Cardiac septum (tissue), 1 donor: ENCODE measurements at places on chromosomes 3 and 15.

DNA sequence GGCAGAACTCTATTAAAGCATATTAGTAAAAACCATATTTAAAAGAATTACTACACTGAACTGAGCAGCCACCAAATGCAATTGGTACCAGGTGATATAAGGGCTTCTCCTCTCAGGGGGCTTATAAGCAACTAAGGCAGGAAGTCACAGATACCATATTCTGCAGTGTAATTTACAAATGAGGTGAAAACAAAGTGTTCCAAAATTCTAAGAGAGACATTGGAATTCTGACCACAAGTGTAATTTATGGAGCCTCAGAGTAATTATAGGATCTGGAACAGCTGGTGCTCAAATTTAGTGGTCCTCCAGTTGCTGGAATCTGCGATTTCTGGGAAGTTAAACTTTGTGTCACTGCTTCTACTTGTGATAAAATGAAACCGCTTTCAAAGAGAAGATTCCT lies 3.1 kb upstream of the NR1I2 start:
- DNase-seq = no peak

- no peak for DNase-seq
These were observed 43.1 kb upstream of the TOPAZ1 start for GRCh38 chr3:44198284-44199269.

- DNase-seq = no peak
These were observed 464.1 kb upstream of the RARB start for GRCh38 chr3:24963762-24964625.

GRCh38 chr15:37931321-37931720 lies 3.1 kb upstream of the TMCO5A start:
- DNase-seq = no peak

- DNase-seq = no peak
These were observed 48.8 kb upstream of the MAP4 start for GRCh38 chr3:48065035-48065434.

DNA sequence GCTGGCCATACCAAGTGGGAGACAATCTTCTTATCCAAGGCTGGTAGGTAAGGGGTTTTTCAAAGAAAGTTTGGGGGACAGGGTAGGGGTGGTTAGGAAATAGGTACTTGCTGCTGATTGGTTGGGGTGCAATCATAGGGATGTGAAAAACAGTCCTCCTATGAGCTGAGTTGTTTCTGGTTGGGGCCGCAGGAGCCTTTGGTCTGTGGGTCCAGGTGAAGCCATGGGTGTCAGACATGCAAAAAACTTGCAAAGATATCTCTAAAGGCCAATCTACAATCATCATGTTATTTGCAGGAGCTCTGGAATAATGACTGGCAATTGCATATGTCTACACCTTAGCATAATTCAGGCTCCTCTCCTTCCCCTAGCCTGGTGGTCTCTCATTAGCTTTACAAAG lies 982.3 kb downstream of the DIPK2A start:
- DNase-seq = no peak

DNA sequence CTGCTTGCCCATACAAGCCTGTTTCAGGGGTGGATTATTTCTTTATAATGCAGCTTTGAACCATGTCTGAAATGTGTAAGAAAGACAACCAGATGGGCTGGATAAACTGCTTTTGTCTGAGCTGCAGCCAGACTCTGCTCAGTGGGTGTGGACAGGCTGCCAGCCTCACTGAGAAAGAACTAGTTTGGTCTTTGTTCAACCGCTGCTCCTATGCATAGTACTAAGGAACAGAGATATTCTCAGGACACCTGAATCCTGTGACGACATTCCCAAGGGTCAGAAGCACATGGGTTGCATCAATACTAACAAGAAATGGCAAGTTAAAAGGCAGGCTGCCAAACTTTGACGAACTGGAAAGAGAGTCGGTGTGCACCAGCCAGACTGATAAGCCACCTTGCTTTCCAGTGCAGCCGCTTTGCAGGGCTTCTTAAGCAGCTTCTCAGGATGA lies 57.2 kb downstream of the PLD1 start:
- DNase-seq = no peak

- no peak for DNase-seq
These were observed 13.2 kb downstream of the EPHB3 start for GRCh38 chr3:184574515-184575417.

DNA sequence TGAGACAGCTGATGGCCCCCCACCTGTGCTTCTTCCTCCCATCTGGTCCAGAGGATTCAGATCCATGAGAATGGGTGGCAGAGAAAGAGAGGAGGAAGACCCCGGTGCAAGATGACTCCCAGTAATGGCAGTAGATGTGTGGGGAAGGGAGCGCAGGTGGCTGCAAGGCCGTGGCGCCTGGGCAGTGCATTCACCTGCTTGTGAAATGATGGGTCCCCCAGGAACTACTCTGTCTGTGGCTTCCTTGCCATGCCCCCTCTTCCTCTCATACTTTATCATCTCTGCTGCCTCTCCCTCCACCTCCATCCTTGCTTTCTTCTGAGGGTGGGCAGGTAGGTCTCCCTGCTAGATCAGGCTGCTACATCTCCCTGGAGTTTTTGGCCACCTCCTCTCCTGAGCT lies 23.3 kb downstream of the ZNF710 start:
- no peak for DNase-seq

DNA sequence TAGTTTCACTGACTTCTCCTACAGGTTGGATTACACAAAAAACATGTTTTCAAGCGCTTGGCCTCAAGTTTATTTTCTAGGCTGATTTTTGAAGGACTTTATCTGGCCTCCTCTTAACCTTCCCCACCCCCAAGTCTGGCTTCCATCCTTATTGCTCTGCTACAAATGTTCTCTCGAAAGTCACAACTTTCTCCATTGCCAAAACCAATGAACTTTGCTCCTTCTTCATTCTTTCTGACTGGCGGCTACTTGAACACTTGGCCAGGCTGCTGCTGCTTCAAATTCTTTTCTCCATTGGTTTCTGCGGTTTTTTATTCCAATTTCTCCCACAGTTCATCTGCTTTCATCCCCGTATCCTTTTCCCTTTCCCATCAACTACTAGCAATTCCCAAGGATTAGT lies 106.6 kb downstream of the TOP2B start:
- DNase-seq = peak; percentile 36

DNA sequence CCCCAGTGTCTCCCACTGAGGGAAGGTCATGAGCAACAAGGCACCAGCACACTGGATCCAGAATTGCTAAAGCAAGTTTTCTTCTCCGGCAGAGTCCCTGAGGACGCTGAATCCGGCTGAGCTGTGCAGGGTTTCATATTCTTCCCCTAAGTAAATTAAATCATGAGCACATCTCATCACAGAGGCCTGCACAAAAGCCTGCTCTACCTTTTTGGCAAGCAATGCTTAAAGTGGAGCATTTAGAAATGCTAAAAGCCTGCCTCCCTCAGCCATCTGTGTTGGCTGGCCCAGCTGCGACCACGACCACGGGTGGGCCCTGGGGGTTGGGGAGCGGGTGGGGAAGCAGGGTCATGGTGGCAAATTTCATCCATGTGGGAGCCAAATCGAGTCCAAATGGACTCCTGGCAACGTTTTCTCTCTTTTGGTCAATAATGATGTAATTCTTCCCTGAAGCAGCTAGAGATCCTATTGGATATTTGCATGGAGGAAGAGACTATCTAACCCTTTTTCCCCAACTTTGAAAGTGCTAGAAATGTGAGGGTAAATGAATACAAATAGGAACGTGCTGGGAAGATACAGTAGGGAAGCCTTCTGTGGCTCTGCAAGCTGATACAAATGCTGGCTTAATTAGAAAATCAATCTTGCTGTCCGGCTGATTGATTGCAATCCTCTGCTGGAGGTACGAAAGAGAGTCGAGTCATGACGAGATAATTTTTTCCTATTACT lies 532.8 kb upstream of the TBL1XR1 start:
- DNase-seq = no peak

DNA sequence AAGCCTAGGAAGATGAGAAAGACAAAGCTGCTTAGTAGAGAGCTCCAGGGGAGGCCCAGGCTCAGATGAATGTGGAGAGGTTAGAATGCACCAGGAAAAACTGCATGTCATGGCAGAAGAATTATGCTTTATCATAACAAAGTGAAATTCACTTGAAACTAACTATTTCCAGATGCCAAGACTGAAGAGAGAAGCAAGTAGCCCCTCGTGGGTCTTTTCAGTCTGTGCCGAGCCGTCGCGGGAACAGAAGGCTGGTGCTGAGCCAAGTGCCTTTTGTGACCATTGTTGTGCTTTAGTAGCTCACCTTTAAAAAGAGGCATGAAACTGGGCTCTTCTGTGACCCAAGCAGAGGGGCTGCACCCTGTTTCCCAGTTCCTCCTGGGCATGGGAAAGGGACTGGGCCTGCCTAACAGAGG lies 73.2 kb downstream of the CHDH start:
- no peak for DNase-seq

DNA sequence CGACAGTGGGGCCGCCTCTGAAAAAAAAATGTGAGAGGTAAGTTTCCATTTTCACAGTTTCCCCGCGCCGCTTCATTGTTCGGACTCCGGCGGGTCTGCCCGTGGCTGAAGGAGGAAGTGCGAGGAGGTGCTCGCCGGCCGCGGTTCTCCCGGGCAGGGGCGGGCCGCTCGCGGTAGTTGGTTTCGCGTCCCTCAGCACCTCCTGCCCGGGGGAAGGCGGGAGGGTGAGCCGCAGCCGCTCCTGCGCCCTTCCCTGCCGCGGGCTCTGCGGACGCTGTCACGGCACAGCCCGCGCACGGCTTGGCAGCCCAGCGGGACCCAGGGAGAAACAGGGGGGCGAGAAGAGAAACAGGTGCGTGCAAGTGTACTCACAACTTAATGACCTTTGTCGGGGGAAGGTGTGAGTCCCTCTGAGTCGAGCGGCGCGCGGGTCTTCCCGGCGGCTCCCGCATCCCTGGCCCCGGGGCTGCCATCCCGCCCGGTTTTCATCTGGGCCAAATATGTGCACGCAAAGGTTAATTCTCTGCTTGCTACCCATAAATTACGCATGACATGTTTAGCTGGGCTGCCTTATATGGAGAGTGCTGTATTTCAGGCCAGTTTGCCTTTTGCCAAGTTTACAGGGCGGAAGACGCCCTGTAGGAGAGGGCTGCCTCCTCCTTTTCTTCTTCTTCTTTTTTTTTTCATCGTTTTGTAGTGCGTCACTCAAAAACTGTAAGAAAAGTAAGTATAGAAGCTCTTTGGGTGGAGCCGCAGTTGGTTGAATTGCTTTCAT lies 514 bp downstream of the MBNL1 start:
- peak; percentile 92 for DNase-seq

DNA sequence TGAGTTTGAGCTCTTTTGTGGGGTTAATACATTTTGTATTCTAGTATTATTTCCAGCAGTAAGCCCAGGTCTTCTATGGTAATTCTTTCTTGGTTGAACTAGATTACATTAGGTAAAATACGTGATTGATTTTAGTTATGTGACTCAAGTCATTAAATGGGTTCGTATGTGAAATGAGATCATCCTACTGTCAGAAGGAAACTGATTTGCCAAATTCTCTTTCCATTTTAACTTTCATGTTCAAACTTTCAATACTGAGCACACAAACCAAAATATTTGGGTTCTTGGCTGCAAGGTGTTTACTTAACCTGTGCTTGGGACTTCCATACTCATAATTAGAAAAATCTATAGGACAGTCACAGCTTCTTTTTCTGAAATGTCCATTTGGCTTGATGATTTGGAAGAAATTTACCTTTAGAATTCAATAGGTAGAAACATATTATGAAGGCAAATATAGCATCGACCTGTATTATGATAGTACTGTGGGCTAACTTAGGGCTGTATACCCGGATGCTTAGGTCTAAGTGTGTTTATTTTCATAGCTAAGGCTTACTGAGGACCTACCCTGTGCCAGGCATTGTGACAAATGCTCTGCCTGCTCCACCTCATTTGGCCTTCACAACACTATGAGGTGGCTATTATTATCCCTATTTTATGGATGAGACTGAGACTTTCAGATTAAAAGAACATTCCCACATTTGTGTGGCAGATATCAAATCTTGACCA lies 631.8 kb upstream of the GRM7 start:
- DNase-seq = no peak

DNA sequence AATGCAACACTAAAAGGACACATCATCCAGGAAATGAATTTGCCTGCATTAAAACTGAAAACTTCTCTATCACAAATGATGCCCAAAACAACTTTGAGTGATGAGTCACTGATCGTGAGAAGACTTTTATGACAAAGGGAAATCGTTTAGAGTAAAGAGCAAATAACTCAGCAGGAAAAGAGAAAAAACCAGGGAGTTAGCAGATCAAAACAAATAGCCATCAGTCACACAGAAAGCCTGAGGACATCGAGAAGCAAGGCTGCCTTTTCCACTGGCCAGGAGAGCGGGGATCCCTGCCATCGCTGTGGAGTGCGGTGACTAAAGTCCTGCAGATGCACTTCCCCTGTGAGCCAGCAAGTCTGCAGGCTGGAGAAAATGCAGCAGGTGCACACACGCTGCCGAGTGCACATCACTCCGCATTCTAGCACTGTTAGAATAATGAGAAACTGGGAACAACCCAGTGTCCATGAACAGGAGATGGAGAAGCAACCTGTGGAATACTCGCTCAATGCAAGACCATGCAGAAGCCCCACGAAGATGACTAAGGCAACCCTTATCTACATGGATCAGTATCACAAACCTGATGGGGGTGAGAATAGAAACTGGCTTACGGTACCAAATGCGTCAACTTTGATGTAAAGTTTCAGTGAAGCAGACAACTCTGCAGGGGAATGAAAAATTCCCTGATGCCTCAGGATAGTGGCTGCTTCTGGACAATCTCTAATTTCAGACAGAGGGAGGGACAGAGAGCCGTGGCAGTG lies 86.4 kb downstream of the NSMCE3 start:
- no peak for DNase-seq

- DNase-seq = no peak
These were observed 37.4 kb upstream of the FBXL22 start for GRCh38 chr15:63559753-63560152.
